ENCODE measurements at places on chromosomes 11 and 22.

DNA sequence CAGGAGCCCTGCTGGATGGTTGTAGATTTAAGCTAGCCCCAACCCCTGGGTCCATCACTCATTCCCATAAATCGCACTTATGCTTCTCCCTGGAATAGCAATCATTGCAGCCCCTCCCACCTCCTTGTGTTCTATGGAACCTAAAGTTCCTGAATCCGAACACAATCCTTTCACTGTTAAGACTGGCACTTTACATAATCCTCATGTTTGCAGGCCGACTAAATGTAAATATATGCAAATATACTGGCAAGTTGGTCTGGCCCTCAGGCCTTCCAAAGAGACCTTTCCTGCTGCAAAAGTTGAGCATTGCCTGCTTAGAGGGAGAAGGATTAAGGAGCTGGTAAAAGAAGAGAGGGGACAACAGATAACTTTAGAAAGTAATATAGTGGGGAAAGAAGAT lies 892.9 kb downstream of the OPCML start:
- no peak for DNase-seq

GRCh38 chr11:127675581-127675980 lies 675.0 kb upstream of the KIRREL3 start:
- DNase-seq = no peak

GRCh38 chr11:21635394-21636145 lies 557.3 kb upstream of the ANO5 start:
- no peak for DNase-seq

DNA sequence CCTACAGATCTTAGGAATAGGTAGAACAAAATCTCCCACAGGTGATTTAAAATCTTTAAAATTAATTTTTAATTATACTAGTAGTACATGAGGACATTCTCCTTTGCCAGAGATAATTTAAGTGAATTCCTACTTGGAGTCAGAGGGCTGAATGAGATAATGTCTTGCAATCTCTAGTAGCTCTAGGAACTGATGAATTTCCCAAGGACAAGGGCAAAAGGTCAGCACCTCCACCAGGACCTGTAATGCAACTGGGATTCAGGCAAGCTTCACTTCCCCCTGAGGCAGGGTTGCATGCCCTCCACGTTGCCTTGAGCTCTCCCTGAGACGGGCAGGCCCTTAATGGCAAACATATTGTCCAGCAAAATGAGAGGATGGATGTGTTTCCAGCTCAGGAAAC lies 330.3 kb upstream of the PITPNB start:
- DNase-seq = no peak

GRCh38 chr11:131582021-131582525 lies 211.7 kb downstream of the NTM start:
- DNase-seq = no peak

All from coronary artery (tissue), 2 donors.